Spleen (tissue), 13 donors: ENCODE measurements at places on chromosomes 5 and 9.

DNA sequence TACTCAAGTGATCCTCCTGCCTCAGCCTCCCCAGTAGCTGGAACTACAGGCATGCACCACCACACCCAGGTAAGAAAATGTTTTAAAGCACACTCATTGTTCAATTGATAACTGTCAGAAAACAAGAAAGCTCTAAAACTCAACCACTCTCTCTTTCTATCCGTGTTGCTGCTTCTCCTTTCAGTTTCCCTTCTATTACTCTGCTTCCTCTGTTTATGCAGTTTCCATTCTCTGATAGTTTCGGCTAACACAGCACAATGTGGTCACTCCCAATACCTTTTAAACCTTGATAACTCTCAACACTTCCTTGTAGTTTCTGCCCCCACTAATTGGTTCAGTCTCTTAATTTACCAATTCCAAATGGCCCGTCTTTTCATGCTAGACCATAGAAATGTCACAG lies 59.2 kb upstream of the NR4A3 start:
- DNase-seq, result no peak

DNA sequence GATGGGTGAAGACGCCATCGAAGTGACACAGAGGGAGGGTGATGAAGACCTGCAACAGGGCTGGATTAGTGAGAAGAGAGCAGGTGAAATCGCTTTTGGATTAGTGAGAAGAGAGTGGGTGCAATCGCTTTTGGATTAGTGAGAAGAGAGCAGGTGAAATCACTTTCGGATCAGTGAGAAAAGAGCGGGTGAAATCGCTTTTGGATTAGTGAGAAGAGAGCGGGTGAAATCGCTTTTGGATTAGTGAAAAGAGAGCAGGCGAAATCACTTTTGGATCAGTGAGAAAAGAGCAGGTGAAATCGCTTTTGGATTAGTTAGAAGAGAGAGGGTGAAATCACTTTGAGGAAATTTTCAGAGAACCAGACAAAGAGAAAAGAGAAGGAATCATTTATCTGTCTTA lies 67.2 kb upstream of the TRIO start:
- DNase-seq, result no peak

- no peak for DNase-seq
Observed at GRCh38 chr9:18905883-18906629, 127.0 kb downstream of the SAXO1 start.

GRCh38 chr5:78547731-78548615 lies 100.6 kb downstream of the LHFPL2 start:
- DNase-seq, result no peak

- DNase-seq, result no peak
Observed at GRCh38 chr5:132714456-132715307, 22.7 kb downstream of the KIF3A start.

- no peak for DNase-seq
Observed at GRCh38 chr5:141149812-141150211, at the start of gene PCDHB6. PCDHB6 (plus strand) TSS chr5:141150057; CDS start chr5:141150258, 201 bp downstream.

GRCh38 chr9:18056269-18056992 lies 417.5 kb upstream of the ADAMTSL1 start:
- no peak for DNase-seq
